ENCODE measurements at places on chromosomes 1 and 21. TPM values are rescaled to one million over a fixed set of nuclear protein-coding genes. Genes with fewer than 3 reads are reported as not detected.

GRCh38 chr1:26851106-26851684, 11.8 kb upstream of the SFN start:
- H3K4me3 ChIP-seq = no peak overlapping the region
- H3K4me1 ChIP-seq = peaks cover 17% of the 10 kb centered on the region
- peaks cover 55% of the 10 kb centered on the region for H3K36me3 ChIP-seq
- no peak for DNase-seq
- H3K27me3 ChIP-seq = no peaks in the 10 kb centered on the region

The PAQR6 gene
- 0.82 TPM for total RNA-seq

GRCh38 chr1:53410701-53411100, 48.5 kb upstream of the DMRTB1 start:
- H3K36me3 ChIP-seq = no peaks in the 10 kb centered on the region
- no peak for DNase-seq
- H3K27ac ChIP-seq = no peak overlapping the region
- no peak overlapping the region for H3K4me3 ChIP-seq
- peaks cover 84% of the 10 kb centered on the region for H3K27me3 ChIP-seq

The NR1I3 gene
- total RNA-seq = 0.95 TPM

The PCAT6 gene
- total RNA-seq = 0.60 TPM

DNA sequence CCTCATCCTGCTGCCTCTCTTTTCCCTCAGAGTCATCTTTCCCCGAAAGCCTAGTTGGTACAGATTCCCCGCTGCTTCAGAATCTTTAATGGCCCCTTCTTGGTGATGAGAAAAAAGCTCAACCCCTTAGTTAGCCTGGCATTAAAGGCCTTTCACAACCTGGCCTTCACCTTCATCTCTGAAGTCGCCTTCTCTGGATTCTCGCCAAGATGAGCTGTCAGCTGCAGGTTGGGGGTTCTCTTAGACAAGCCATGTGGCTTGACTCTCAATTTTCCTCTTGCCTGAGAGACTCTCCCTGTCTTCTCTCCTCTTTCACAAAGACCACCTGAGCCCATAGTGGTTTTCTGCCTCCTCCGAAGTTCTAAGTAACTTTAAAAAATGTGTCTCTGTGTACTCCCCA, 15.5 kb upstream of the DISC1 start:
- no peaks in the 10 kb centered on the region for H3K36me3 ChIP-seq
- no peak for DNase-seq
- no peak overlapping the region for H3K4me3 ChIP-seq
- no peaks in the 10 kb centered on the region for H3K4me1 ChIP-seq
- no peak overlapping the region for H3K27ac ChIP-seq

DNA sequence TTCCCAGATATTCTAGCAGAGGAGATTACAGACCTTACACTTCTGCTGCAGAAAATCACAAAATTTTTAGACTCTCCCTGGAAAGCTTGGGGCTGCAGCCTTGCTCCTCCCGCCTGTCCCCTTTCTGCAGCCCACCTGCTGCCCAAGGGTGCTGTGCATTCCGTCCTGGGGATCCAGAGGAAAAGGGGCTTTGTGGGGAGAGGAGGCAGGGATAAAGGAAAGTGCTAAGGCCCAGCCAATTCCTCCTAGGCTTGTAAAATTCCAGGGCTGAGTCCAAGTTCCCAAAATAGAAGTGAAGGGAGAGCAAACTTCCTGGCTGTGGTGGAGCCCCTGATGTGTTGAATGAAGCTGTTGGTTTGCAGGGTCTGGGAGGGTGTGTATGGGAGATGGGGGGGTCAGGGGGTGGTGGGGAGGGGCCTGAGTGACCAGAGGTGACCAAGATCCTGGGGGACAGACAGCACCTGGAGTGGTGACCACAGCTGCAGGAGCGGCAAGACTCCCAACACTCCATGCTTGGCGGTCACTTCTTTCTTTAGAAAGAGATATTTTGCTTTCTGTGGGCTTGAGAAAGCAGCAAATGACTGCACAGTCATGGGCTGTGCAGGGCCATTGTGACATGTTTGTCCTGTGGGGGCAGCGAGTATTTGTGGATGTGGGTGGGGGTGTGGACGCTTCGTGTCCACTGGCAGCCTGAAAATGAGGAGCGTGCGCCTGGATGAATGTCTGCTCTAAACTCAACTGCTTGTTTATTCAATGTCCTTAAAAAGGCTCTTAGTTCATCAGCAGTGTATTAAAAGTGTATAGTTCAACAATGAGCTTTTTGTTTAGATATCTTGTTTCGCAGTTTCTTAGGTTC, 68.4 kb downstream of the TLR5 start:
- H3K27ac ChIP-seq = no peak overlapping the region
- no peaks in the 10 kb centered on the region for H3K4me1 ChIP-seq
- peaks cover 13% of the 10 kb centered on the region for H3K27me3 ChIP-seq
- H3K36me3 ChIP-seq = no peaks in the 10 kb centered on the region
- no peak overlapping the region for H3K4me3 ChIP-seq

The KIF26B gene
- 0.03 TPM for total RNA-seq

The RCSD1 gene
- total RNA-seq = not detected

- no peak for DNase-seq
- no peak overlapping the region for H3K27ac ChIP-seq
- H3K36me3 ChIP-seq = peaks cover 25% of the 10 kb centered on the region
Observed at GRCh38 chr1:46012236-46012635, 120.2 kb downstream of the PIK3R3 start.

The RGS16 gene
- not detected for total RNA-seq

GRCh38 chr1:160665330-160666078, 18.7 kb upstream of the SLAMF1 start:
- no peaks in the 10 kb centered on the region for H3K27me3 ChIP-seq
- no peaks in the 10 kb centered on the region for H3K36me3 ChIP-seq
- 0 out of 2 replicates have a peak, but pooled peaks cover 8% of the 10 kb centered on the region for H3K4me1 ChIP-seq
- no peak overlapping the region for H3K27ac ChIP-seq

The LAPTM5 gene
- 0.34 TPM for total RNA-seq

- H3K4me1 ChIP-seq = no peaks in the 10 kb centered on the region
- no peaks in the 10 kb centered on the region for H3K36me3 ChIP-seq
- DNase-seq = no peak
- H3K4me3 ChIP-seq = no peak overlapping the region
Observed at GRCh38 chr1:58152697-58153096, 393.8 kb downstream of the OMA1 start.

- H3K27ac ChIP-seq = peak overlapping the region; percentile 92
- H3K4me3 ChIP-seq = peak overlapping the region; percentile 82
- H3K27me3 ChIP-seq = no peaks in the 10 kb centered on the region
- DNase-seq = peak; percentile 83
- no peaks in the 10 kb centered on the region for H3K36me3 ChIP-seq
- H3K4me1 ChIP-seq = peaks cover 92% of the 10 kb centered on the region
Observed at GRCh38 chr1:200891774-200892157, 2.9 kb upstream of the INAVA start.

- H3K4me1 ChIP-seq = no peaks in the 10 kb centered on the region
- H3K4me3 ChIP-seq = no peak overlapping the region
- H3K27me3 ChIP-seq = no peaks in the 10 kb centered on the region
- H3K27ac ChIP-seq = no peak overlapping the region
- no peak for DNase-seq
Observed at GRCh38 chr1:43817304-43817939, 110.1 kb downstream of the ST3GAL3 start.

The CR1L gene
- total RNA-seq = not detected

Data from HepG2 (cell line).